ENCODE measurements at places on chromosomes 2 and 18.

DNA sequence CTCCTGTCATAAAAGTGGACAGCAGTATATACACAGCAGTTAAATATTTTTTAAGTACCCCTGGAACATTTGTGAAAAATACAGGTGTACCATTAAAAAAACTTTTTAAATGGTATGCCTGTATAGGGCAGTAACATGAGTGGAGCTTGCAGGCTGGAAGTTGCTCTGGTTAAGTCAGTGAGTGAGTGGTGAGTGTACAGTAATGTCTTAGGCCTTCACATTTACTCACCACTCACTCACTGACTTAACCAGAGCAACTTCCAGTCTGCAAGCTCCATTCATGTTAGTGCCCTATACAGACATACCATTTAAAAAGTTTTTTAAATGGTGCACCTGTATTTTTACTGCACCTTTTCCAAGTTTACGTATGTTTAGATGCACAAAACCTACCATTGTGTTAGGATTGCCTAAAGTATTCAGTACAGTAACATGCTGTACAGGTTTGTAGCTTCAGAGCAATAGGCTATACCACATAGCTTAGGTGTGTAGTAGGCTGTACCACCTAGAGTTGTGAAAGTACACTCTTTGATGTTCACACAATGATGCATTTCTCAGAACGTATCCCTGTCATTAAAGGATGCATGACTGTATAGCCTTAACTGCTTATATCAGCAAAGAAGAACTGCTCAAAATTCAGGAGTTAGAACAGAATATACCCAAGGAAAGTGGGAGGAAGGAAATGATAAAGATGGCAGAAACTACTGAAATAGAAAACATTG is 112.6 kb downstream of the EHBP1 start:
- no peak for DNase-seq

- no peak for DNase-seq
Measured at GRCh38 chr2:219500135-219500534, 1.4 kb downstream of the GMPPA start.

- DNase-seq: no peak
Measured at GRCh38 chr2:161353543-161353942, 45.3 kb downstream of the PSMD14 start.

DNA sequence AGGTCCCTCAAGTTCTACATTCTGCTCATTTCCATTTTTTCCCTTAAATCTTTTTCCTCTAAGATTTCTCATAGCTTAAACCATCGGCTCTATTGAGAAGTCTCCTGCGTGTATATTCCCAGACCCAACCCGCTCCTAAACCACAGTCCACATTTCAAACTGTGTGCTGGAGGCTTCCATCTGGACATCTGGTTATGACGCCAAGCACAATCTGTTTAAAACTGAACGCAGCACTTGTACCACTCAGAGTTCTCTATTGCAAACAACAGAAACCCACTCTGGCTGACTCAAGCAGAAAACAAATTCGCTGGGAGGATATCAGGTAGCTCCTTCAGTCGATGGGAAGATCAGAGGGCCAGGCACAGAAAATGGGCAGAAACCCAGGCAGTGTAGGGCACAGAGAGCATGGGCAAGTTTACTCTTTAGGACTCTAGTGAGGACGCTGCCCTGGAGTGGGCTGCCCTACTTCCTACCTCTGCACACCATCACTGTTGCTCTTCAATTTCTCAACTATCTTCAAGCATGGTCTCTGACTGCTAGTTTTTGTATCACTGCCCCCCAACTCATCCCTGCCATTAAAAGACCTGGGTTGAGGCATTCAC is 5.6 kb upstream of the EML4 start:
- DNase-seq: no peak

DNA sequence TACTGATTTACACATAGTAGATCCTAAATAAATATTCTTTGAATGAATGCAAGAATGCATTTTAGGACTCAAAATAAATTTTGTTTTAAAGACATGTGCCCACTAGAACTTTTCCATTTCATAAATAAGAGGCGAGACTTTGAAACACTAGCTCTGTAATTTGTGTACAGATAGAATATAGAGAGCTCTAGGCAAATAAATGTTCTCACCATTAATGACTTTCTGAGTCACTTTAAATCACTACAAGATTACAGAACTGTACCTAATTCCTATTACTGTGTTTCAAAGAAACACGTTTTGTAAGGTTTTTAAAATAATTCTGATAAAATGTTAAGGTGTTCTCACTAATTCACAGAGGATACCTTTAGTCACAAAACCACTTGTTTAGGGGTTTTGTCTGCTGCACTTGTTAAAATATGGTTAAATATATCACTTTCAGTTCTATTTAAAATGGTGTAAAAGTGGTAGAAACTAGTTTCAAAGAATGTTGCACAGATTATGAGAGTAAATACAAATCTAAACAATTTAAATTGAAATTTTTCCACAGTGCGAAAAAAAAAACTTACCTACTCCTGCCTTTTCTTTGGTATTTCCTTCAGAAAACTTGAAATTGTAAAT is 158.7 kb upstream of the ZC3H15 start:
- no peak for DNase-seq

DNA sequence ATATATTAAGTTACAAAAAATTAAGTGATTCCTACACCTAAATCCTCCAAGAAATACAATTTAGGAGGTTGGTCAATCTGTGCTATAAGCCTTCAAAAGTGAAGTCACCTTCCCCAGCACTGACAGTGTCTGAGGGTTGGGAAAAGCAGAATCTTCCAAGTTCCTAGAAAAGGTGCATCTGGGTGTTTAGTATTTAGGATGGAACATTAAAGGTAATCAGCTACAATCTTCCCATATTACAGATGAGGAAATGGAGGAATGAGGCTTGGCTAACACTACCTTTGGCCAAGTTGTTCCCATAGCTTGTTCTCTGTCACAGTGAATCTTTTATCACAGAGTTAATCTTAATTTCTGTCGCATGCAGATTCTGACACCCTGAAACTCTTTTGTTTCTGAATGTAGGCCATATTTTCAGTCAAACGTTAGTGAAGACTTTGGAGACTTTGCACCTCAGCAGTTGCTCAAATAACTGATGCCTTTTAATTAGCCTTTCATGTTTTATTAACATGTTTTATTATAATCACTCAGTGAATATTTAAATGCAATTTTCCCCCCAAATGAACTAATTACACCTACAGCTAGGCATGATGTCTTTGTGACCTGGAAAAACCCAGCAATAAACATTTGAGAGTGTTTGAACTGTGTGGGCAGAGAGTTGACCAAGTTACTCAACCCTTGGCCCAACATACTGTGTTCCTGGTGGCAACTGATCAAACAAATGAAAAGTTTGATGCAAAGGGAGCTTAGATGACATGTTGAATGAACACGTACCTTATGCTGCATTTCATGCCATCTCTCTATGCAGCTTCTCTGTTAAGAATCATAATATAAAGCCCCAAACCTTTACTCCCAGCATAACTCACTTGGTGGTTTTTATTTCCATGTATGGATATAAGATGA is 17.6 kb downstream of the FN1 start:
- DNase-seq: no peak

GRCh38 chr2:10297959-10298531 is 4.7 kb upstream of the HPCAL1 start:
- DNase-seq: no peak

- no peak for DNase-seq
Measured at GRCh38 chr2:229641676-229642075, 72.7 kb downstream of the DNER start.

- DNase-seq: no peak
Measured at GRCh38 chr18:50057009-50057408, 137.9 kb downstream of the MYO5B start.

DNA sequence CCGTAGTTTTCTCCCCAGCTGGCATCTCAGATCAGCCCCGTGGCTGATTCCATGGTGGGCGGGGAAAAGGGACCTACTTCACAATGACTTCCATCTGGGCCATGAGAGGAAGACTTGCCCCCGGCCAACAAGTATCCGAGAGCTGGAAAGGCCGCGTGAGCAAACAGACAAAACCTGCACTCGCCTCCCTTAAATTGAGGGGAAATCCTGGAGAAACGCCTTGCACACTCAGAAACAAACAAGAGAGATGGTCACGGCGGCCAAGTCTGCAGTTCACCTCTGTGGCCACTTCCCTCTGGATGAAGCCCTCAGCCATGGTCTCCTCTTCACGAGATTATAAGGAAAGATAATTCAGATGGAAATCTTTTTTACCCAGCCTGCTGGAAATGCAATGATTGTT is 39.4 kb upstream of the TPO start:
- no peak for DNase-seq

- no peak for DNase-seq
Measured at GRCh38 chr2:237701033-237701858, 73.9 kb downstream of the LRRFIP1 start.

DNA sequence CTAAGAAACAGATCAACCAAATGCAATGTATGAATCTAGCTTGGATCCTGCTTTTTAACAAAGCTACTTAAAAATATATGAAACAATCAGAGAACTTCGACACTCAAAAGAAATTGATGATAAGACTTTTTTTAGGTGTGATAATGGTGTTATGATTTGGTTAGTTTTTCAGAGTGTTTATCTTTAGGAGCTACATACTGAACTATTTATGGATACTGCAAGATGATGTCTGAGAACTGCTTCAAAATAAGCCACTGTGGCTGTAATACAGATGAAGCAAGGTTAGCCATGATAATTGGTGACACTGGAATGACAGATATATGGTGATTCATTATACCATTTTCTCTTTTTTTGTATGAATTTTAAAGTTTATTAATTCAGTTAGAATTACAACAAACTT is 14.2 kb downstream of the SLC25A12 start:
- no peak for DNase-seq

GRCh38 chr2:919672-920071 is 31.0 kb upstream of the SNTG2 start:
- DNase-seq: no peak

DNA sequence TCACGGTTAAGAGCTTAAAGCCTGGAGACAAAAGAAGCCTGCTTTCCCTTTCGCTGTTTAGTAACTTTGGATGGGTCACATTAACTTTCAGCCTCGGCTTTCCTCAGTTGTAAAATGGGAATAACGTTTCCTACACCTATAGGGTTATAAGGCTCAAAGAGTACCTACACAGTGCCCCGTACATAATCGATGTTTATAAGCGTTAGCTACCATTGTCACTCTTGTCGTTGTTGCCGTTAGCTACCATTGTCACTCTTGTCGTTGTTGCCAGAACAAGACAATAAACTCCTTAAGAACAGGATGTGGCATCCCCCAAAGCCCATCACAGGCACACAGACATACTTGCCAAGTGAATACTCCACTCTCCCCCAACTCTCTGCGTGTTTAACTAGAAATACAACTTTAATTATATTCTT is 901 bp upstream of the MFSD6 start:
- no peak for DNase-seq

- no peak for DNase-seq
Measured at GRCh38 chr2:51960841-51961335, 929.0 kb upstream of the NRXN1 start.

- DNase-seq: no peak
Measured at GRCh38 chr2:112588611-112589045, 4.2 kb downstream of the CHCHD5 start.

- no peak for DNase-seq
Measured at GRCh38 chr2:20444993-20445910, 1.6 kb upstream of the RHOB start.

DNA sequence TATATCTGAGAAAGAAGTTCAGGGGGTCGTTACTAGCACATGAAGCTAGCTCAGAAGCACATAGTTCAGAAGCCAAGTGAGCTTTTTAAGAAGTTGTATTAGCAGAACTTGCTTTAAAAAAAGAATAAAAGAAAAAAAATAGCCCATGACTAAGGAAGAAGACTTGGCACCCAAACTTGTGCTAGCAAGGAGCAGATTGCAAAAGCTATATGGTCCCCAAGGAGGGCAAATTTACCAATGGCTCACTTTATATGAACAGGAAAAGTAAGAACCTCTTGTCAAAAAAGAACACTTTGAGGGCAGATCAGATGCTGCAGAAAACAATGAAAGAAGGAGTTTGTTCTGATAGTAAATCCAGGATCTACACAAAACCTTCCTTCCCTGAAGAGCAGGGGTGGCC is 486.5 kb upstream of the ACVR2A start:
- no peak for DNase-seq

DNA sequence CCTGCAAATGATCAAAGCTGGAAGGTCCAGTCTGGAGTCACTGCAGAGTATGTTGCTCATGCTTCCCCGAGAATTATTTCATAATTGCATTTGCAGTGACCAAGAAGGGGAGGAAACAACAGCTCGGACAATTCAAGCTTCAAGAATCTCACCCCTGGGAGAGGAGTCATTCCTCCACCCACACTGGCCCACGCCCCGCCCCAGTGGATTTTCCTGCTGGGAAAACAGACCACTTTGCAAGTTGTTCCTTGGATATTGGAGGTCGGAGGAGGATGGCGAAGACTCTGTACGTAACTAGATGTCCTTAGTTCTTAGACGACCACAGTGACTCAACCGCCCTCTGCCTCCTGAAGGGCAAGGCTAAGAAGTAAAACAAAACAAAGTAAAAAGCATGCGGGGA is 159.4 kb downstream of the TPO start:
- no peak for DNase-seq
